ENCODE measurements at places on chromosomes 12 and 14.

- no peak for DNase-seq
Measured at GRCh38 chr12:29781705-29782266, 2.0 kb downstream of the TMTC1 start.

DNA sequence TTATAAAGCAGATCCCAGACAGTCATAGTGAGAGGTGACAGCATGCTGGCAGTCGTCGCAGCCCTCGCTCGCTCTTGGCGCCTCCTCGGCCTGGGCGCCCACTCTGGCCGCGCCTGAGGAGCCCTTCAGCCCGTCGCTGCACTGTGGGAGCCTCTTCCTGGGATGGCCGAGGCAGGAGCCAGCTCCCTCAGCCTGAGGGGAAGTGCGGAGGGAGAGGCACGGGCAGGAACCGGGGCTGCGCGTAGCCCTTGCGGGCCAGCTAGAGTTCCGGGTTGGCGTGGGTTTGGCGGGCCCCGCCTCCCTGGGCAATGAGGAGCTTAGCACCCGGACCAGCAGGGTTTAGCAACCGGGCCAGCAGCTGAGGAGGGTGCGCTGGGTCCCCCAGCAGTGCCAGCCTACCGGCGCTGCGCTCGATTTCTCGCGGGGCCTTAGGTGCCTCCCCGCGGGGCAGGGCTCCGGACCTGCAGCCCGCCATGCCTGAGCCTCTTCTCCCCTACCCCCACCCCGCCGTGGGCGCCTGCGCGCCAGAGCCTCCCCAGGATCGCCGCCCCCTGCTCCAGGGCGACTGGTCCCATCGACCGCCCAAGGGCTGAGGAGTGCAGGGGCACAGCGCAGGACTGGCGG is 451.2 kb upstream of the DCN start:
- no peak for DNase-seq

DNA sequence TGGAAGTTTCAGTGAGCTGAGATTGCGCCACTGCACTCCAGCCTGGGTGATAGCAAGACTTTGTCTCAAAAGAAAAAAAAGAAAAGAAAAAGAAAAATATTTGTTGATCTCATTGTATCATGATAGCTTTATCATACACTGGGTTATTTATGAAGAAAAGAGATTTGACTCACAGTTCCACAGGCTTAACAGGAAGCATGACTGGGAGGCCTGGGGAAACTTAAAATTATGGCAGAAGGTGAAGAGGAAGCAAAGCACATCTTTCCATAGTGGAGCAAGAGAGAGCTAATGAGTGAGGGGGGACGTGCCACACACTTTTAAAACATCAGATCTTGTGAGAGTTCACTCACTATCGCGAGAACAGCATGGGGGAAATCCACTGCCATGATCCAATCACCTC is 72.7 kb upstream of the FUT8 start:
- no peak for DNase-seq

DNA sequence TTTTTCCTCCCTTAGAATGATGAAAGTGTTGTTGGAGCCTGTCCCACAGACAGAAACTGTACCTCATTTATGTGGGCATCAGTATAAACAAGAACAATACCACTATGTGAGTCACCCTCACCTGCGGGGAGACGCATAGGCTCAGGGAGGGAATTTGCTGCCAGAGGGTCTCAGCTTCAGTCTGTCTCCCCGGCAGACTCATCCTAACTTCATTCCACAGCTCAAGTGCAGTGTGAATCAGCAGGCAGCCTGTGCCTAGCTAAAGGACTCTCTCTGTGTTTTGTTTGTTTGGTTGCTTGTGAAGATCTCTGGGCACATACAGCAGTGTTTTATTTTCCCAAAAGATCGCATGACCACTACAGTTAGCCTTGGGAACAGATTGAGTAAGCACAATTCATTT is 98.9 kb downstream of the PRKCH start:
- no peak for DNase-seq

DNA sequence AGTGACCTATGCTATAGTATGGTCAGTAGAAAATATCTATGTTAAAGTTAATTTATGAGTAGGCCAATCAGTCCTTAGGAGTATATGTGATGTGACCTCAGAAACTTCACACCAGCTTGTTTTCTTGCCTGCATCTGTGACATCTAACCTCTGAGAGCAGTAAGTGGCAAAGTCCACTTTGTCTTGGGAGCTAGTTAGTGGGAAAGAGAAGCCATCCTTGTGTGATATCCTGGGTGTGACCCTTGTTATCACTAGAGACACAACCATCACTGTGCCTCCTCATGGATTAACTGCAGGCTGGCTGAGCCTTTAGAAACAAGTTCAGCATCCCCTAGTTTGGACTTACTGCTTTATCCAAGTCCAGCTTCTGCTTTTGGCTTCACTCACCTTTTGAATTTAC is 170.6 kb upstream of the STXBP6 start:
- no peak for DNase-seq

- no peak for DNase-seq
Measured at GRCh38 chr12:2412305-2412643, 359.5 kb downstream of the CACNA1C start.

DNA sequence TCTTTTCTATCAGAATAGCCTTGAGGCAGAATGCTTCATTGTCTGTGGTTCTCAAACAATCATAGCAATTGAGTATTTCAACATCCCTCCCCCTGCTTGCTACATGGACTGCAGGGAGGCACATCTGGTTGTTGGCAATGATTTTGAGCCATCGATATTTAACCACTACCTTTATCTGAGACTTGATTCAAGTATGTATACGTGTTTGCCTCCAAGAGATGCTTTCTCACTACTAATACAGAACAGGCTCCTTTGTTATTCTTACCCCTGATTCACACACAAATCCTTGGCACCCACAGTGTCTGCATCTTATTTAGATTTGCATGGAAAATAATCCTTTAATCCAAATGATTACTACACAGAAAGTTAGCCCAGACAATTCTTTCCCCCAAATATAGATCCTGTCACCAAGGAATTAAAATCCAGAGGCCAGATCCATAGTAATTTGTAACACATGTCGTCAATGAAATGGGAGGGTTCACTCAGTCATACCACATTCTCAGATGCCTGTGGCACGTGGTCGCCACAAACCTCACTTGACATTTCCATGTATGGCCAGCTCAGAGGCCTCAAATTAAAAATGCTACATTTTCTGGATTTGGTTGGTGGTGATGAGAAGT is 199.3 kb downstream of the ITPR2 start:
- DNase-seq: no peak

DNA sequence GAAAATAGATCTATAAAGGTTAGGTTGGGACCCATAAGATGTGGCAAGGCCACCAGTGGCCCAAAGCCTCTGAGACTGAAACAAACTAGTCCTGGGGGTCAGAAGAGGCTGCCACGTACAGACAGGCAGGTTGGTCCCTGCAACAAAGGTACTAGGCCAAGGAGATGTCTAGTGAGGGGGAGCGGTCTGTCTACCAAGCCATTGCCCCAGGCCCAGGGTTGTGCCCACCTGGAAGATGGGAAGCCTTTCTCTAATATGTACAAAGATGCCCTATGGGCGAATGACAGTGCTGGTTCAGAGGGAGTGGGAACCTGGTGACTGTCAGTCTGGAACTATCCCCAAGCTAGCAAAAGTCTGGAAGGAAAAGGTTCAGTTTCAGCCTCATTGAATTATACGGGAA is 233.2 kb downstream of the RBM19 start:
- no peak for DNase-seq

- no peak for DNase-seq
Measured at GRCh38 chr12:4628406-4628805, 20.4 kb downstream of the AKAP3 start.

- DNase-seq: no peak
Measured at GRCh38 chr12:81022531-81022930, 55.3 kb upstream of the ACSS3 start.

GRCh38 chr12:23560611-23561010 is 388.9 kb downstream of the SOX5 start:
- DNase-seq: no peak

- DNase-seq: no peak
Measured at GRCh38 chr12:6070472-6071257, 53.8 kb downstream of the VWF start.

- DNase-seq: no peak
Measured at GRCh38 chr14:97180304-97181200, 383.4 kb downstream of the VRK1 start.

GRCh38 chr12:113439606-113440030 is 17.4 kb downstream of the SDSL start:
- DNase-seq: peak; percentile 57

DNA sequence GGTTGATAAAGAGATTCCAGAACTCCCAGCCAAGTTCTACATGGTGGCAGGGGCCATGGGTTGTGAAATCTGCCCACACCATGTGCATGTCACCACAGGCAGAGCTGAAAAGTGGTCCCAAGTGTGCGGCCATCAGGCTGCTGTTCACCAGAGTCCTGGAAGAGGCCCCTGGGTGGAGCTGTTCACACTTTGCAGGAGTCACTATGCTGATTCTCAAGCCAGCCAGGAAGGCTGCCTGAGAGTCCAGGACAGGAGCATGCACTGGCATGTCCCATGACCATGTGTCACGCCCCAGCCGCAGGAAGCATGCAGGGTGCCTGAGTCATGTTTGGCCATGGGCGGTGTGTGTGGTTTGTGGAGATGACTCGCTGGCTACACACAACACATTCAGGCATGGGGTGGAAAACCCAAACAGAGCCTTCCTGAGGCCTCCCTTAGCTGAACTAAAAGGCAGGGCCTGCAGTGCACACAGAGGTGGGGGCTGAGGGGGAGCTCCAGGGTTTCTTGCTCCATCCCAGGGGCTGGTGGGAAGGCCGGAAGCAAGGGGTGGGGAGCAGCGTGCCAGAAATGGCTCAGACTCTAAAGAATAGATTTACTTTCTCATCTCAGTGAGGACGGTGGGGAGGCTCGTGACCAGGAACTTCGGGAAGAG is 19.4 kb downstream of the ABCB9 start:
- peak; percentile 44 for DNase-seq

DNA sequence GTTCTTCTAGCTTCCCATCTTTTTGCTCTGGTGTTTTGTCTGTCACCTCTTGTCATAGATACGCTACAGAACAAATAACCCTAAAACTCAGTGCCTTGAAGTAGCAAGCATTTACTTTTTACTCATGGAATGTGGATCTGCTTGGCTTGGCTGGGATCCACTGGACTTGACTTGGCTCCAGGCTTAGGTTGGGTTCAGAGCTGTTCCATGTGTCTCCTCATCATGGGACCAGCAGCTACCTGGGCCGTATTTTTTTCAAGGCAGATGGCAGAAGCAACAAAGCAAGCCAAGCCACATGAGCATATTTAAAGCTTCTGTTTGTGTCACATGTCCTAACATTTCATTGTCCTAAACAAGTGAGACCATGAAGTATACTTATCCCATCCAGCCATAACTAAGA is 48.7 kb upstream of the ATF1 start:
- DNase-seq: no peak

DNA sequence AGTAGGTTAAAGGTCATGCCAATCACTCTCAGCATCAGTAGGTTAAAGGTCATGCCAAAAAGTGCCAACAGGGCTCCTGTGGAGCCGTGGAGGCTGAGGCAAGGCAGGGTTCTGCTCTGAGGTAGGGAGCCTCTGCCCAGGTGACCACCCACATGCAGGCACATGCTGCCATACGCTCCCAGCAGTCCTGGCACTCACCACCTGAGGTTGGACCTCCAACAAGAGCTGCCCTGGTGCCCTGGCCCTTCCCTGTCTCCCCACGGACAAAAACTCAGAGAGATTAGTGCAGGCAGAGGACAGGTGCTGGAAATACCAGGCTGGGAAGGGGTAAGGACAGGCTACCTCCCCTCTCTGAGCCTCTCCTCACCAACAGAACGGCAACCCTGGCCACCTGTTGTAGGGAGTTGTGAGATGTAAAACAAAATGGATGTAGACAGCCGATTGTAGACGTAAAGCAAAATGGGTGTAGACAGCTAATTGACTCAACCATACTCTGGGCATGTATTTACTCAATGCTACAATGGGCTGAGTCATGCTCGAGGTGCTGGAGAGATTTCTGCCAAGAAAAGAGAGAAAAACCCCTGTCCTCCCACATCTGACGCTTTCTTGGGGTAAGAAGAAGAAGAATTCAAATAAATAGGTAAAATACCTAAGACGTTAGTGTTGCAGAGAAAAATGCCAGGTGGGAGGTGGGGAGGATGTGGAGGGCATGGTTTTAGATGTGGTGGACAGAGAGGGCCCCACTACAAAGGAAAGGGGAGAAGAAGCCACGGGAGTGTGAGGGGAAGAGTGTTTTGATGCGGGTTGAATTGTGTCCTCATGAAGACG is 32.4 kb downstream of the LTBP2 start:
- DNase-seq: no peak

- DNase-seq: no peak
Measured at GRCh38 chr12:99029511-99030271, 384.6 kb downstream of the APAF1 start.

DNA sequence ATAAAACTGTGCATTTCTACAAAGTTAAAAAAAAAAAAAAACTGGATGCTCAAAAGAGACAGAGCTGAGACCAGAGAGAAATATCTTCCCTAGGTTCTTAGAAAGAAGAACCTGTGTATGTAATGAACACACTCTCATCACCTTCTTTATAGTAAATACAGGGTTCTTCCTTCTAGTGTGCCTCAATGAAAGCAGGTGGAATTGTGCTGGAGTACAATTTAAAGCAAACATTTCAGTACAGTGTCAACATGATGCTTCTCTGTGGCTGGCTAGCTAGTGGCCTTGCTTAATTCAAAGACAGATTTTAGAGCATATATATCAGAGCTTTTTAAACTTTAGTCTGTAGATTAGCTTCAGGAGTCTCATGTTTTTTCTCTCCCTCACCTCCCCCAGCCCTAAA is 249.8 kb upstream of the ARHGAP5 start:
- no peak for DNase-seq

DNA sequence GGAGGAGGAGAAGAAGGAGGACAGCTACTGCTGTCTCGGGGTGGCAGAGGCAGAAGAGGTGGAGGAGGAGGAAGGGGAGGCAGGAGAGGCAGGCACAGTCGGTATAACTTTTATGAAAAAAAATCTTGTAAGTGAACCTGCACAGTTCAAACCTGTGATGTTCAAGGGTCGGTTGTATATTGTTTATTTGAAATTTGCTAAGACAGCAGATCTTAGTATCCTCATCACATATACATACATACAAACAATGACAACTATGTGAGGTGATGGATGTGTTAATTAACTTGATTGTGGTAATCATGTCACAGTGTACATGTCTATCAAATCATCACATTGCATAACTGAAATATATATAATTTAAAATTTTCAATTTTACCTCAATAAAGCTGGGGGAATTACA is 19.0 kb downstream of the ACTN1 start:
- no peak for DNase-seq

DNA sequence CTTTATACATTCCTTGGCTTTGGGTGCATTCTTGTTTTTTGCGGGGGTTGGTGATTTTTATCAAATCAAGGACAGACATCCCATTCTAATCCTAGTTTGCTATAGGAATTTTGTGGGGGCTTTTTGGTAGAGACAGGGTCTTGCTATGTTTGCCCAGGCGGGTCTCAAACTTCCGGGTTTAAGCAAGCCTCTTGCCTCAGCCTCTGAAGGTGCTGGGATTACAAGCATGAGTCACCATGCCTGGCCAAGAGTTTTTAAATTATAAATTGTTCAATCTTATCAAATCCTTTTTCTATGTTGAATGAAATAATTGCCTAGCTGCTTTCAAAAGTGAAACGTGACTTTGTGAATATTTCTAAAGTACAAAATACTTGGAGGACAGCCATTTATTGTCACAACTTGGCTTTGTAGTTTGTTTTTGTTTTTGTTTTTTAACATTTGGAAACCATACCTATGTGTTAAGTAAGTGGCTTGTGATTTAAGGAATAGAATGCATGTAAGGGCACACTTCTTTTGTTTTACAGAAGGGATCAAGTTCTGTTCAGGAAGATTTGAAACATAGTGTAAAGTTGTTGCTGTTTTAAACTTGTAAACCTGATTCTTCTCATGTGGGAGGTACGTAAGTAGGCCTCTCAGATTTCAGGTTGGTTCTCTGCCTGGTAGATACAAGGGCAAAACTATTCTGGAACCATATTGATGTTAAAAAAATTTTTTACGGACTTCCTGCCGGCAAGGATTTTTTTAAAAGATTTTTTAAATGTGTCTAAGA is 13.4 kb downstream of the MARK3 start:
- DNase-seq: no peak

Measured in HuH-7.5 (cell line).